ENCODE measurements at places on chromosomes 12 and 14. TPM values are rescaled to one million over a fixed set of nuclear protein-coding genes. Genes with fewer than 3 reads are reported as not detected.

Gene GALNT8
- 0.82 TPM for total RNA-seq

Gene NPAS3
- total RNA-seq = not detected

Gene CCND2
- total RNA-seq = 615 TPM

Gene SOAT2
- not detected for total RNA-seq

Gene SYCP3
- 0.50 TPM for total RNA-seq

DNA sequence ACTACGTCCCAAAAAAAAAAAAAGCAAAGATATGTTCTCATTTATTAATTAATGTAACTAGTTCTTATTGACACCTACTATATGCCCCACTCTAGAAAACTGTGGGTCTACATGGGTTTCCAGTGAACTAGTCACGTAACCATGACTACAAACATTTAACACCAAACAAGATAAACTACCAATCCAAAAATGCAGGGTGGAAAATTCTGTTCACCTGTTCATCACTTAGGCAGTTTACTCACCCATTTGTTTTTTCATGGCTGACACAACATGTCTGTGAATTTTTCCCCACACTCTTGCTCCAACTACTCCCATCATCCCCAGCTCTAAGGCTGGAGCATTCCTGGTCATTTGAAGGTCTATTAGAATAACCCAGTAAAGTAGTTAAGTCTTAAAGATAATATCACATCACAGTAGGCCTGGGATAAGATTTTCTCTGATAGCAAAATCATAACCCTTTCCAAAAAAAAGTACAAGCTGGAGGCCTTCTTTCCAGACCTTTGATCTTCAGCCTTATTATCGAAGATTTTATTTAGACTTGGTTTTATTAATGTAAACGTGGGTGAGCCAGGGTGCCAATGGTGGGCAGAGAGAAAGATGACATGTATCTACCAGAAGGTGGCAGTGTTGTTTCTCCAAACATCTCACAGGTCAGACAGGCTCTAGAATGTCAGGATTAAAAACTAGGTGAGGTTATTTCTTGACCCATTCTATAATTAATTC is 61.6 kb upstream of the DAAM1 start:
- H3K27ac ChIP-seq = no peak overlapping the region
- no peak overlapping the region for H3K4me3 ChIP-seq
- peak; percentile 75 for DNase-seq
- no peaks in the 10 kb centered on the region for H3K36me3 ChIP-seq

- peak; percentile 93 for DNase-seq
- peaks cover 83% of the 10 kb centered on the region for H3K36me3 ChIP-seq
- H3K4me1 ChIP-seq = peaks cover 84% of the 10 kb centered on the region
- peak overlapping the region; percentile 95 for H3K4me3 ChIP-seq
- H3K27me3 ChIP-seq = no peaks in the 10 kb centered on the region
Observed at GRCh38 chr12:47885012-47885501, 19.7 kb downstream of the VDR start.

- DNase-seq = no peak
- H3K36me3 ChIP-seq = no peaks in the 10 kb centered on the region
- no peaks in the 10 kb centered on the region for H3K4me1 ChIP-seq
- H3K4me3 ChIP-seq = no peak overlapping the region
- peaks cover 11% of the 10 kb centered on the region for H3K27me3 ChIP-seq
- H3K27ac ChIP-seq = no peak overlapping the region
Observed at GRCh38 chr12:75831402-75831801, 200.2 kb downstream of the PHLDA1 start.

DNA sequence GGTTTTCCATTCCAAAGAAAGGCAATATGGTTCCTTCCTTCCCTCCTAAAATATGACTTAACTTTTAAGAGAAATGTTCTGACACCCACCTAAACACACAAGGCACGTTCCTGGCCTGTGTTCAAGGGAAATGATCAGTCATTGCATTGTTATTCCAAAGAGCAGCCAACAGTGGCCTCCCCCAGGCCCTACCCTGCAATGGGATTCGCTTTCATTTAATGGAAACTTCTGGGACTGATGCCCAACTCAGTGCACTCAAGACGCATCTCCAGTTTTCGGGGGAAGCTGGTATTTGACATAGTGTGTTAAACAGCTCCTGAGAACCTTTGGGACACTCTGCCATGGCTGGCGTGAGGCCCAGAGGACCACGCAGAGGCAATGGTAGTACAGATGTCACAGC is 65.9 kb downstream of the DDX51 start:
- no peak overlapping the region for H3K4me3 ChIP-seq
- peaks cover 2% of the 10 kb centered on the region for H3K4me1 ChIP-seq
- no peaks in the 10 kb centered on the region for H3K27me3 ChIP-seq
- DNase-seq = no peak

DNA sequence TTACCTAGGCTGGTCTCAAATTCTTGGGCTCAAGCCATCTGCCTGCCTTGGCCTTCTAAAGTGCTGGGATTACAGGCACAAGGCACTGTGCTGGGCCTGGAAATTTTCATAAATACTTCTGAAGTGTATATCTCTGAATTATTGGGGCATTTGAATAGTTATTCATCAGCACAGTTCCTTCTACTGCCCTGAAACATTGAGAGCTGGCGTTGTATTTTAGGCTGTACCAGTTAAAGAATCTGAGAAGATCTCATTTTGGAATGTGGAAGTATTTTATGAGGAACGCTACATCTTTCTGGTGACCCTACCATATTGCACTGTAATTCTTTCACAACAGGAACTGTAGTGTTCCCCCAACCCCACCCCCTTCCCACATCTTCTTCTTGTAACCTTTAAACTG is 349.0 kb upstream of the RGS6 start:
- no peak overlapping the region for H3K27ac ChIP-seq
- no peak for DNase-seq
- peaks cover 29% of the 10 kb centered on the region for H3K4me1 ChIP-seq
- H3K4me3 ChIP-seq = no peak overlapping the region
- no peaks in the 10 kb centered on the region for H3K27me3 ChIP-seq

DNA sequence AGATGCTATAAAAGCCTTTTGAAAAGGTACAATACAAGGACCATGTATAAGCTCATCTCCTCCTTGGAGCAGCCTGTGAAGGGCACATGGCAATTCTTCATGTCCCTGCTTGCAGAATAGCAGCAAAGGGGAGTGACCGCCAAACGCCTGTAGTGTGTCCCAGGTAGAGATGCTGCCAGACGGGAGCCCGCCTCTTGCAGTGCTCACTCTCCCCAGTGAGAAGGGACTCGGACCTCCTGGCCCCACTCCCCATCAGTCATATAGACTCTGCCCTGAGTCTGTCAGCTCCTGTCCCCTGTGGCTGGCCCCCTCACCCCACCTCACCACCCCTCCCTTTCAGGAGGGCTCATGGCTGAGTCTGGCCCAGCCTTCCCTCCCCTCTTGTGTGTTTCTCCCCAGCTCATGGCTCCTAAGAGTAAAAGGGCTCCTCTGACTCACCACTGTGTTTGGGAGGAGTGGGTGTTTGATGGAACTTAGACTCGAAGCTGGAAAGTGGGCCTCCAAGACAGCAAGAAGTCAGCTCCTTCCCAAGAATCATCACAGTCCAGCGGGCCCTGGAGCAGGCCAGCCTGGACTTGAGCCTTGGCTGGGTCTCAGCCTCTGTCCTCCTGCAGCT is 40.9 kb downstream of the DEGS2 start:
- H3K27ac ChIP-seq = peak overlapping the region; percentile 75
- H3K4me1 ChIP-seq = peaks cover 27% of the 10 kb centered on the region
- H3K27me3 ChIP-seq = no peaks in the 10 kb centered on the region
- H3K36me3 ChIP-seq = peaks cover 64% of the 10 kb centered on the region

DNA sequence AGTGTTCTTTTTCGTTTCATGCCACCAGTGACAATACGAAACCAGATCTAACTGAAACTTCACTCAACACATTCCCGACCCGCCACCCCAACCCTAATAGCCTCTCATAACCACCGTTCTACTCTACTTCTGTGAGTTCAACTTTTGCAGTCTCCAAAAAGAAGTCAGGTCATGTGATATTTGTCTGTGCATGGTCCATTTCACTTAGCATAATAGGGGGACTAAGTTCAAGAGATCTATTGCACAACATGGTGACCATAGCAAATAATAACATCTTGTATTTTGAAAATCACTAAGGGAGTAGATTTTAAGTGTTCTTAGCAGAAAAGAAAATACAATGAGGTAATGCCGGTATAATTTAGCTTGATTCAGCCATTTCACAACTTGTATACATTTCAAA is 376.4 kb downstream of the DIO2 start:
- H3K27ac ChIP-seq = no peak overlapping the region
- H3K4me3 ChIP-seq = no peak overlapping the region
- no peaks in the 10 kb centered on the region for H3K36me3 ChIP-seq
- no peak for DNase-seq
- no peaks in the 10 kb centered on the region for H3K27me3 ChIP-seq

All from activated CD4-positive, alpha-beta T cell treated with anti-CD3 and anti-CD28 coated beads, Interleukin-2, amount 10 ng/mL, durations not matched to agents 24 days and 14 days (primary cell).